ENCODE measurements at places on chromosomes 6 and 20. TPM values are rescaled to one million over a fixed set of nuclear protein-coding genes. Genes with fewer than 3 reads are reported as not detected.

The COL19A1 gene
- polyA plus RNA-seq, result 0.67 TPM

The ANKEF1 gene
- 6.4 TPM for polyA plus RNA-seq

The CTCFL gene
- polyA plus RNA-seq, result 0.39 TPM

The SLC22A7 gene
- polyA plus RNA-seq, result 0.28 TPM

The EDN1 gene
- 44.0 TPM for polyA plus RNA-seq

GRCh38 chr20:12152996-12153395 lies 235.3 kb downstream of the BTBD3 start:
- DNase-seq, result no peak

DNA sequence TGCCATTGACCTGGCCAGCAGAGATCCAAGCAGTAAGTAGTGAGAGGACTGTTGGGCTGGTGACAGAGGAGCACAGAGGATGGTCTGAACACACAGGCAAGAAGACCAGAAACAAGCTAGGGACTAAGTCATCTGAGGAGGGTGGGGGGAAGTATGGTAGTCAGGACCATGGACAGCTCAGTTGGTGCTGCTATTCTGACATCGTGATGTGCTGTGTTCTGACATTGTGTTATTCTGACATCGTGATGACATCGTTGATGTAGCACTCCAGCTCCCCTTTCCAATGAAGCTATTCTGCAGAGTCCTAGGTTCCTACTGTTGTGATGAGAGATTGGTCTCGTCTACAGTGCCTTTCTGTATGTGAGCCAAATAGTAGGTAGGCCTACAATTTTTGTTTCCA lies 28.7 kb downstream of the CFAP206 start:
- DNase-seq, result peak; percentile 76

GRCh38 chr6:104705916-104706442 lies 153.7 kb downstream of the HACE1 start:
- DNase-seq, result no peak

DNA sequence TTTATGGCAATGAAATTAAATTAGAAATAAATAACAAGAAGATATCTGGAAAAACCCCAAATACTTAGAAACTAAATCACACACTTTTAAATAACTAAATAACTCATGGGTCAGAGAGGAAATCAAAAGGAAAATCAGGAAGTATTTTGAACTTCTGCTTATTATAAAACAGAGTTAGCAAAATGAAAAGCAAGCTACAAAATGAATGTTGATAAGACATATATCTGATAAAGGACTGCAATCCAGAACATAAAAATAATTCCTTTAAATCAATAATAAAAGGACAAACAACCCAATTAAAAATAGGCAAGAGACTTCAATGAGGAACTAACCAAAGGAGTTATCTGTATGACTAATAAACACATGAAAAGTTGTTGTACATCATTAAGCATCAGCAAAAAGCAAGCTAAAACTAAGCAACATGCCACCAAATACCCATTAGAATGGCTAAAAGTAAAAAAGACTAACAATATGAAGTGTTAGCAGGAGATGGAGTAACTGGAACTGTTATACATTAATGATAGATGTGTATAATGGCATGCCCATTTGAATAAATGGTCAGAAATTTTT lies 38.9 kb upstream of the STMND1 start:
- DNase-seq, result no peak

DNA sequence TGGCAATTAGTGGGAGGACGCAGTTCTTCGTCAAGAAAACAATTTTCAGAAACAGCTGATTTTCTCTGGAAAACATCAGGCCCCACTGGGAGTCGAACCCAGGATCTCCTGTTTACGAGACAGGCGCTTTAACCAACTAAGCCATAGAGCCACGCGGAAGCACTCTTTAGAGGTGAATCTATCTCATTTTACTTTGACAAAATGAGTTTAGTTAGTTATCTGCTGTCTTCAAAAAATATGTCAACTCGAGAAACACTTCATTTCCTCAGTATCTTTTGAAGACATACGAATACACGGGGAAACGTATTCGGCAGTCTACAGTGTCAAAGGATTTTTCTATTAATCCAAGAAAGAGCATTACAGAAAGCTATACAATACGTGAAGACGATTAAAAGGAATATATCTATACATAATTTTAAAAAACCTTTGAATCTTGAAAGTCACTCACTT lies 26.7 kb downstream of the GPX6 start:
- peak; percentile 61 for DNase-seq

DNA sequence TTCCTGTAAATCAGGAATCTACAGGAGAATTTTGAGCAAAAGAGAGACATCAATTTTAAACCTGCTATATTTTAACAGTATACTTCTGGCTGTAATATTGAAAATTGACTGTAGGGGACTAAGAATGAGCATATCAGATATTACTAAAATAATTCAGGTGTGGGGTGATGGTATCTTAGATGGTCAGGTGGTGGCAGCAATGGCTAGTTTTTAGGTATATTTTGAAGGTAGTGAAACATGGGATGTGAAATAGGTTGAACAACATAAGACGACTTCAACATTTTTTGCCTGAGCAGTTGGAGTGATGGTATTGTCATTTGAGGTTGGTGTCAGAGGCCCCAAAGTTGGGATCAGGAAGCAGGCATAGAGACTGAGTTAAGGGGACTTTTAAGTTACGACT lies 32.1 kb downstream of the FAM83B start:
- no peak for DNase-seq

DNA sequence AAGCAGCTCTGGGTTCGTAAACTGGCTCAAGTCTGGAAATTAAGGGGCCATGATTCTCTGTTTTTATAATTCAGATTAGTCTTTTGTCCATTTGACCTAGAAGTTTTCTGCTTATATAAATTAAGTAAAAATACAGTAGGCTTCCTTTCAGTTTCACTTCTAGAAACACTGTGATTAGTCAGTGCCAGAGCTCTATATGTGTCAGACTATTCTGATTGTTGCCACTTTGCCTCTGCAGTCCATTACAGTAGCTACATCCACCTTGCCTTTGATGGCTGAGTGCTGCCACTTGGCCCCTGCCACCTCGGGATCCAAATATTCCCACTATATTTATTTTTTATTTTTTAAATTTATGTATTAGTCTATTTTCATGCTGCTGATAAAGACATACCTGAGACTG lies 7.9 kb downstream of the ZC2HC1B start:
- no peak for DNase-seq

DNA sequence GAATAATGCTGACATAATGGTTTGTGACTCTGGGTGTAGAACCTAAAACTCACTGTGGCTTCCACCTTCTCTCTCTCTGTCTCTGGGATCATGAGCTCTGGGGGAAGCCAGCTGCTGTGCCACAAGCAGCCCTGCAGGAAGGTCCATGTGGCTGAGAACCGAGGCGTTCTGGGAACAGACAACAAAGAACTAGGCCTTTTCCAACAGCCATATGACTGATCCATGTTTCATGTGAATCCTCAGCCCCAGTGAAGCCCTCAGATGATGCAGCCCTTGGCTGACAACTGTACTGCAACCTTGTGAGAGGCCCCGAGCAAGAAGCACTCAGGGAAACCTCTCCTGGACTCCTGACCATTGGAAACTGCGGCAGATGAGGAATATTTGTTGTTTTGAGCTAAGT lies 56.6 kb downstream of the HLA-G start:
- DNase-seq, result no peak

DNA sequence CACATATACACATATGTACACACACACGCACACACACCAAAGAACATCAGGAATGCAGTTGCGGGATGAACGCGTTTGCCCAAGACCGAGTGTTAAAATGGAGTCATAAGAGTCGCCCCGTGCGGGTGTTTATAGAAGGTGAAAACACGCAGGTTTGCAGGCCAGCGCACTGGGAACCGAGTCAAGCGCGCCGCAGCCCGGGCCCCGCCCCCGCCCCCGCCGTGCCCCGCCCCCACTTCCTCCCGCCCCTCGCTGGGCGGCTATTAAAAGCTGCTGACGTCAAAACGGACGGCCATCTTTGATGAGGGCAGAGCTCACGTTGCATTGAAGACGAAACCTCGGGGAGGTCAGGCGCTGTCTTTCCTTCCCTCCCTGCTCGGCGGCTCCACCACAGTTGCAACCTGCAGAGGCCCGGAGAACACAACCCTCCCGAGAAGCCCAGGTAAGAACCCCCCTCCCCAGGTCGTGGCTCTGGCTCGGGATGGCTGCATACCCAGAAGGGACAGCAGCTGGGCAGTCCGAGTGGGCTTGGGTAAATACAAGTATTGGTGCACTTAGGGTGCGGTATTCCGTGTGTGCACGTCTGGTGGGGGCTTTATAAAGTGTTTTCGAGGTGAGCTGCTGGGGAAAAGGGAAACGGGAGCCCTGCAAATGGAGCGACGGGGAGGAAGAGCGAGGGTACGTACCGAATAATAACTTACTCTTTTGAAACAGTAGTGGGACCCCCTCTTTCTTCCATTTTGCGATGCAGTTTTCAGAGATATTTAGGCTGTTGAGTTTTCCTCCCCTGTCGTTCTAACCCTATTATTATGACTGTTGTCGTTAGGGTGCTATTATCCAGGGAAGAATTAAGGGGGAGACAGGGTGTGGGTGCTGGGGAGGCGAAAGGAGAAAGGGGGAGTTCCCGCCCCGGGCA lies at the start of gene SNAP25:
Gene SNAP25, plus strand, starts transcription at position 295 of the 916 bp plus-strand sequence. CDS start 56,662 bp downstream, outside the sequence.
- peak; percentile 56 for DNase-seq

DNA sequence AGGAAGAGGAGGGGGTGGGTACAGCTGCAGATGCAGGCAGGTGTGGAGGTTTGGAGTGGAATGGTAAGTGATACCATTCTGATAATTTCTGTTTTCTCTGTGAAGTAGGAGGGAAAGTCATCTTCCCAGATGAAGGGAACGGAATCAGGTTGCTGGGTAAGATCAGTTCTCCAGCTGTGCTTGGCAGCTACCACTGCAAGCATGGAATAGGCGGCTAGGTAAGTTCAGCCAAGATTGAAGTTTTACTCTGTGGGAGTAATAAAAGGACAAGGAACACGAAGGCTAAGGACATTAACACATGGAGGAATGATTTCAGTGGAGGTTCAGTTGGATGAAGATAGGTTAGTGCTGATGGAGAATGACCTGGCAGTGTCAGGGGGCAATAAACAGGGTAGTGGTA lies 128.3 kb downstream of the CARMIL1 start:
- DNase-seq, result no peak

GRCh38 chr20:21391185-21391971 lies 5.9 kb downstream of the NKX2-4 start:
- no peak for DNase-seq

DNA sequence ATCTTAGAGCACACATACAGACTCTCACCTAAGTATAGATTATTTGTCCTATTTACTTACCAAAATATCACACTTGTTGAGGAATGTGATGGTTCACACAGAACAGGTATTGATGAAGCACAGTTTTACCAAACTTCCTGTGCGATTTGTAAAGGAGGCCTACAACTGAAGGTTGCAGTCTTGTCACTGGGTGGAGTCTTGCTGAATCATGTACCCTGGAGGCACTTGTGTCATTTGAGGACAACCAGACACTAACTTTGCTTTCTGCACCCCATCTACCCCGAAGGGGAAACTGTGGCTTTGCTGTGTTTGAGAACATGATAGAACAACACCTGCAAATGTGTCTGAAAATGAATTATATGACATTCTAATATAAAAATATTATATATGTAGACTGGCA lies 32.4 kb upstream of the HINT3 start:
- no peak for DNase-seq

DNA sequence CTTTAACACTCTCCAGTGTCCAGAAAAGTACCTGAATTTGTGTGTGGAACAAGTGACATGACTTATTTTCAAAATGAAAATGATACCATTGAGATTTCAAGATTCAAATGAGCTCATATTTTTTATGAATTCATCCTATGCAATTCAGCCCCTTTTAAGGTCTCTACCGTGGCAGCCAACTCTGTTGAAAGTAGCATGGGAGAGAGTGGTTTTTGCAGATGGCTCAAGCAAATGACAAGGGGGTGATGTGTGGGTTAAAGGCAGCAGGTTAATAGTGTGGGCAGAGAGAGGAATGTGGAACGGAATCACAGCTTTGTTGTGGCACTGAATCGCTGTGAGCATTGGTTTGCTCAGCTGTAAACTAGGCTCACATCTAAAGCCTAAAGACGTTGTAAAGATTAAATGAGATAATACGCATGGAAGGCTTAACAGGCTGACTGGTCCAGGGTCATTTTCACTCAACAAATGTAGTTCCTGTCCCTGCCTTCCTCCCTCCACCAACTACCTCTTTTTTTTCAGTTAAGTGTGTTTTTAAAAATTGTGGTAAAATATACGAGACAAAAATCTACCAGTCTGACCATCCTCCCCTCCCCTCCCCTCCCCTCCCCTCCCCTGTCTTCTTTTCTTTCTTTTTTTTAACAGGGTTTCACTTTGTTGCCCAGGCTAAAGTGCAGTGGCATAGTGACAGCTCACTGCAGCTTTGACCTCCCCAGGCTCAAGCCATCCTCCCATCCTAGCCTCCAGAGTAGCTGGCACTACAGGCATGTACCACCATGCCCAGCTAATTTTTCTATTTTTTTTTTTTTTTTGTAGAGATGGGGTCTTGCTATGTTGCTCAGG lies 114.7 kb upstream of the ZNF217 start:
- no peak for DNase-seq

DNA sequence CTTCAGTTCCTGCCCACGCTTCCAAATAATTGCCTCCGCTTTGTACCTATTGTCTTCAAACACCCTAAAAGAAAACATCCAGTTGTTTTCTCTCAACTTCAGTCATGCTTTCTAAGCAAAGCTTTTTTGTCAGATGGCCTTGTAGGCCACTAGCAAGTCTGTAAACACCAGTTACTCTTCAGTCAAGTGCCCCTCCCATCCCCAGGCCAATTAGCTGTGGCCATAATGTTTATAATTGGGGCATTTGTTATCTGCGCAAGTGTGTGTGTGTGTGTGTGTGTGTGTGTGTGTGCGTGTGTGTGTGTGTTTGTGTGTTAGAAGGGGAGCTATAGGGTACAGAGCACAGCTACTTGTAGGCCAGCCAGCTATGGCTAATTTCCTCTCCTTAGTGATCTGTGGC lies 272.4 kb upstream of the MARCKS start:
- DNase-seq, result no peak

GRCh38 chr20:1696521-1697209 lies 39.1 kb upstream of the SIRPG start:
- DNase-seq, result no peak

DNA sequence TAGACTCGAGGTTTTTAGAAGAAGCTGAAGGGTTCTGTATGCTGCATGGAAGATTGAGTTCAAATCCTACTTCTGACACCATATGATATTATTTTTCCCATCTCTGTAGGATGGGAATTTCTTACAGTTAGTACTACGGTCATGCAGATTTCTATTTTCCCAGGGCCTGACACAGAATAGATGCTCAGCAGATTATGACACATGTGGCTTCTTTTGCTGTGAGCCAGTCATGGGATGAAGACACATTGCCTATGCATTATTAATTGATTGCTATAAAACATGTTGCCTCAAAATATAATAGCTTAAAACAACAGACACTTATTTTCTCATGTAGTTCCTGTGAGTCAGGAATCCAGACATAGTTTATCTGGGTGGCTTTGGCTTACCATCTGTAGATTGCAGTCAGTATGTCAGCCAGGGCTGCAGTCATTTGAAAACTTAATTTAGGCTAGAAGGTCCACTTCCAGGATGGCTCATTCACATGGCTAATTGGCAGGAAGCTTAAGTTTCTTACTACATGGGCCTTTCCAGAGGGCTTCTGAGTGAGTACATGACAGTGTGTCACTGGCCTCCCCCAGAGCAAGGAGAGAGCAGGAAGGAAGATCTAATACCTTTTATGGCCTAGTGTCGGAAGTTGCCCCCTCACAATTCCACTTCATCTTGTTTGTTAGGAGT lies 29.5 kb downstream of the TOP1 start:
- no peak for DNase-seq
